Stimulated activated CD4-positive, alpha-beta T cell treated with anti-CD3 and anti-CD28 coated beads, TNF-alpha, amount 100 ng/mL, for 1 hour (primary cell): ENCODE measurements at places on chromosomes 4 and X.

- no peak for DNase-seq
These were observed 31.2 kb downstream of the MSX1 start for GRCh38 chr4:4890574-4891255.

GRCh38 chrX:49071877-49072711 lies 1.7 kb downstream of the PRAF2 start:
- DNase-seq, result no peak

GRCh38 chrX:53481093-53481492 lies 46.9 kb upstream of the HSD17B10 start:
- DNase-seq, result no peak

DNA sequence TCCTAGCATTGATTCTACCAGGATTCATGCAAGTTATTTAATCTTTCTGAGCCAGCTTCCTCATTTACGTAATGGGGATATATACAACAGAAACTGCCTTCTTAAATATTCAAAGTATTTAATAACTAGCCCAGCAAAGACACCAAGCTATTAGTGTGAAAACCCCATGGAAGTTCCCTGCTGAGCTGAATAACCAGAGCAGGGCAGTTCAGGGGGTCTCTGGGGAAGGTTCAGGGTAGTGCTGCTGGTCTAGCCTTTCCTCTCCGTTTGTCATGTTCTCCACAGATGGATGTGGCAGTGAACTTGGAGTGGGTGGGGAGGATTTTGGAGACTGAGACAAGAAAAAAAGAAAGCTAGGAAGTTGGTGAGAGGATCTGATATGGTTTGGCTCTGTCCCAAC lies 240.8 kb upstream of the TAPT1 start:
- no peak for DNase-seq

DNA sequence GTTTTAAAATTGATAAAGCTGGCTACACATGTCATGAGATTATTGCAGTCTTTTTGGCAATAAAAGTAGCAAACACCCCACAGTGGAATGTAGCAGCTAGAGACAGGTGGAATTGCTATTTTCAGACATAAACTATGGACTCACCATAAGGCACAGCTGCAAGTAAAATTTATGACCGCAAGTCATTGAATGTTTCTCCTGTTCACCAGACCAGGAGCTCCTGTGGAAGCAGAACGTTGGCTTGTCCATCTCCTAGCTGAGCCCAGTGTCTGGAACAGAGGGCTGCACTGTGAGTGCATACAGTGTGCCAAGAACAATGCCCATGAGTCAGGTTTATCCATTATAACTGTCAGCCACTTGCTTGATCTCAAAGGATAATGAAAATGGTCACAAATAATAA lies 538.2 kb downstream of the INPP4B start:
- DNase-seq, result no peak

DNA sequence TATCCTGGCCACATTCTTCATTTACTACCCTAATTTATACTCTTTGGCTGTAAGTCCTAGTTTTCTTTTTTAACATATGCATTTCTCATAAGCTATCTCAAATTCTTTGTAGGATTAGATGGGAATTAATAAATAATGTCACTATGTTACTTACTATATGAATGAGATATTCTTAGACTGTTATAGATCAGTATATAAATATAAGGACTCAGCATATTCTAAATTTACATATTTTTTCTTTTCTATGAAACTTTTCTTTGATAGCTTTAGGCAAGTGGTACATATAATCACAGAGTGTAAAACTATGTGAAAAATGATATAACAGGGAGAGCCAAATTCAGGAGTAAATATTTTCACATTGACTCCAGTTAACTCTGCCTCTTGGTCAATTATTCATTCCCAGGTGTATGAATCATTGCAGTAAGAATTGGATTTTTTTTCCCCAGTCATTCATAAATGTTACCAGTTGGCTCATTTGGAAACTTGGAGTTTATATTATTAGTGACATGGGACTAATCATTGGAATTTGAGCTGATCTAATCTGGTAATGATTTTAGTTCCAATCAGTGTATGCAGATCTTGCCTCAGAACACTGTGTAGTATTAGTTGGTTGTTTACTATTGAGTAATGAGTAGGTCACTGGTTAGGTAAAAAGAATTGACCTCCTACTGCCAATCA lies 25.3 kb downstream of the FHIP1A start:
- no peak for DNase-seq

DNA sequence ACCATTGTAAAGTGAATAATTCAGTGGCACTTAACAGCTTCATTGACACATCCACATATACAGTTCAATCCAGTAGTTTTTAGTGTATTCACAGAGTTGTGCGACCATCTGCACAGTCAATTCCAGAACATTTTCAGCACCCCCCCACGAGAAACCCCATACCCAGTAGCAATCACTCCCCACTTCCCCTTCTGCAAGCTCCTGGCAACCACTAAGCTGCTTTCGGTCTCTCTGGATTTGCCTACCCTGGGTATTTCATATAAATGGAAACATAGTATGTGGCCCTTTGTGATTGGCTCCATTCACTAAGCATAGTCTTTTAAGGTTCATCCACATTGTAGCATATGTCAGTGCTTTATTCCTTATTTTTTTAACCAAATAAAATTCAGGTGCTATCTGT lies 10.0 kb downstream of the MSL3 start:
- no peak for DNase-seq

DNA sequence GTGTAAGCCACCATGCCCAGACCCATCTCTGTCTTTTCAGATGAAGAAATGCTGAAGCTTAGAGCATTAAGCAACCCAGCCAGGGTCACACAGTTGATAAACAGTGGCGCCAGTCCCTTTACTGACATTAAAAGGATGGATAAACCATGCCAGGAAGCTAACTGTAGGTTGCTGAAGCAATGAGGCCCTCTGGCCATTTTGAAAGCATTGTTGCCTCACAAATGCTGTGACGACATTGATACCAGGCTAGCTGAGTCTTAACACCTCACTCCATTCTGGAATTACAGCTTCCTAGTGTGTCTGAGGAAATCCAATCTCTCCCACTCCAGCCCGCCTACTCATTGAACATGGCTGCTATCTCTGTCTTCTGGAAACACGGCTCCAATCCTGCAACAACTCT lies 89.7 kb downstream of the LNX1 start:
- DNase-seq, result no peak

- DNase-seq, result no peak
These were observed 262.1 kb upstream of the GPC4 start for GRCh38 chrX:133677123-133678063.

DNA sequence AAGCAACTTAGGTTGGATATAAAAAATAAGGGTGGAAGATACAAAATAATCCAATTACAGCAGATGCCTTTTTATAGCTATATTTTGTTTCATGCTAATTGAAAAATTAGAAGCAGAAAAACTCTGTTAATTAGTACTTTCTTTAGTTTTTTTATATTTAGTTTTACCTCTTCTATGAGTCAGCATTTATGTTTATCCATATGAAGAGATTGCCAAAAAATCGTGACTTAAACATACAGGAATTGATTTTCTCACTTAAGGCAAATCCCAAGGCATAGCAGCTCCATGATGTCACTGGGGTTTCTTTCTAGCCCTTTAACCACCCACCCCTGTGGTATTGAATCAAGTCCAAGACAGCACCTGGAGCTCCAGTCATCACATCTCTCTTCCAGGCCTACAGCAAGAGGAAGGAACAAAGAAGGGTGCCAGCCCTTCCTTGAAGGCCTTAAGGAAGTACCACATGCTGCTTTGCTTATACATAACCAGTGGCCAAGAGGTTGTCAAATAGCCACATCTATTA lies 365.8 kb upstream of the TENM3 start:
- no peak for DNase-seq

GRCh38 chr4:150080875-150081274 lies 2.6 kb downstream of the DCLK2 start:
- no peak for DNase-seq

GRCh38 chr4:6674500-6675149 lies 19.1 kb upstream of the S100P start:
- DNase-seq, result no peak

GRCh38 chrX:15864629-15865028 lies 10.0 kb upstream of the AP1S2 start:
- DNase-seq, result no peak

- DNase-seq, result no peak
These were observed 119.9 kb downstream of the ANK2 start for GRCh38 chr4:113169368-113169767.

DNA sequence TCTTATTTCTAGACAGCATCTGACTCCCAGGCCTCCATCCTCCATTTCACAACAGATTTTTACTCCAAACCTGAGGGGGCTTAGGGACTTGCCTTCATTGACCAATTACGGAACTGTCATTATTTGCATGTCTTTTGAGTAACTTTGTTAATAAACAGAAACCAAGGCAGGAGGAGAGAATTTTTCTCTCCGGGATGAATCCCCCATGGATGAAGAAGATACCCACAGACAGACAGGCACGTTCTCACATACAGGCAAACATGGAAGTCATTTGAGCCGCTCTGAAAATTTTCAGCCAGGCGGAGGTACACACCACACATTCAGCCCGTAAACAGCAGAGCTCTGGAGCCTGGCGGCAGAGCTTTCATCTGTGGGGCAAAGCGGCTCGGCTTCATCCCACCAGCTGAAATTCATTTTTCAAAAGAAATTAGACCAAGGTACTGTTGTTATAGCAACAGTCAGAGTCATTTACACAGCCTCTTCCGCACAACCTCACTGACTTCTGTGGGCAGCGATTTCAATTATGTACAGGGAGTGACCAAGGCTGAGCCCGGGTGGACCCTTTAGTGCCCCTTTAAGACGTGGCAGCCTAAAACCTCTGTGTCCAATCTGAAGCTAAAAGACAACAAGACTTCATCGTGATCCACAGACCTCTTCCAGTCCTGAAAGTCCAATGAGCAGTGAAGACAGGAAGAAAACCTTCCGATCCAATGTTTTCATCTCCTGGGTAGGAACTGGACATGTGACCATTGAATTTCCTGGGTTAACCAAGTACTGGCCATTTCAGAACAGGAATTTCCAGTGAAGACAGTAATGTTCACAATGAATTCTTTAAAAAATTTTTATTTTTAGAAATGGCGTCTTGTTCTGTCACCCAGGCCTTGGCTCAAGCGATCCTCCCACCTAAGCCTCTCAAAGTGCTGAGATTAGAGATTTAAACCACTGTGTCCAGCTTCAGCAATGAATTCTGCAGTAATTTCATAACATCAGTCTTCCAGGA lies 237.0 kb downstream of the MGST2 start:
- no peak for DNase-seq

GRCh38 chr4:38957261-38957815 lies 74.9 kb downstream of the TMEM156 start:
- DNase-seq, result no peak

GRCh38 chr4:107647591-107647990 lies 72.4 kb downstream of the PAPSS1 start:
- no peak for DNase-seq

DNA sequence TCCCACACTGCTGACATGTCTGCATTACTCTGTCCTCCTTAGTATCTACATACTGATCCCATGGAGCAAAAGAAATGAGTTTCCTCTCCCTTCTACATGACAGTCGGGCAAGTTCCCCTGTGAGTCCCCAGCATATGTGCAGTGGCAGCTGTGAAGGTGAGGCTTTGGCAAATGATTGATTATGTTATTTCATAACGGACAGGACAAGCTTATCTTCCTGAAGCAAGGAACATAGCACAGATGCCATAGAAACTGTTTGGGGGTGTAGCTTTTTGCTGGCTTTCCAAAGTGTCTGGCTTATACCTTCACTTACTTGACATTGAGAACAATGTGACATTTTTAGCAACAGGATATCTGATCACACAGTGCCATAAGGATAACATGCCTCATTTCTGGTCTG lies 136.8 kb upstream of the PDLIM3 start:
- DNase-seq, result no peak

DNA sequence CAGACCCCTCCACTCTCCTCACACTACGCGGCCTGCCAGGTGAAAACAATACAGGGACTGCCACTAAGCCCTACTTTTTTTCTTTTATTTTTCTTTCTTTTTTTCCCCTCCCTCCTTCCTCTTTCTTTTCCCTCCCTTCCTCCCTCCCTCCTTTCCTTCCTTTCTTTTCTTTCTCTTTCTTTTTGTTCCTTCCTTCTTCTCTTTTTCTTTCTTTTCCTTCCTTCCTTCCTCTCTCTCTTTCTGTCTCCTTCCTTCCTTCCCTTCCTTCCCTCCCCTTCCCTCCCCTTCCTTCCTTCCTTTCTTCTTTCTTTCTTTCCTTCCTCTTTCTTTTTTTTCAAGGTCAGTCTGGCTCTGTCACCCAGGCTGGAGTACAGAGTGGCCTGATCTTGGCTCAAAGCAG lies 41.9 kb downstream of the RWDD4 start:
- no peak for DNase-seq

DNA sequence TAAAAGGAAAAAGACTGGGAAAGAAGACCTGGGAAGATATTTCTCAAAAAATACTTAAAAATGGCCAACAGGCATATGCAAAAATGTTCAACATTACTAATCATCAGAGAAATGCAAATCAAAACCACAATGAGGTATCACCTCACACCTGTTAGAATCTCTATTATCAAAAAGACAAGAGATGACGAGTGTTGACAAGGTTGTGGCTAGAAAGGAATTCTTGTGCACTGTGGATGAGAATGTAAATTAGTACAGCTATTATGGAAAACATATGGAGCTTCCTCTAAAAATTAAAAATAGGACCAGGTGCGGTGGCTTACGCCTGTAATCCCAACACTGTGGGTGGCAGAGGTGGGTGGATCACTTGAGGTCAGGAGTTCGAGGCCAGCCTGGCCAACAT lies 50.0 kb downstream of the C4orf46 start:
- DNase-seq, result no peak

GRCh38 chr4:41216294-41217019 lies 2.1 kb upstream of the APBB2 start:
- DNase-seq, result no peak

GRCh38 chr4:77818602-77819403 lies at the start of gene CNOT6L:
TSS of gene CNOT6L (minus strand) at chr4:77819368. CDS start at chr4:77819308, 60 bp downstream.
- no peak for DNase-seq

DNA sequence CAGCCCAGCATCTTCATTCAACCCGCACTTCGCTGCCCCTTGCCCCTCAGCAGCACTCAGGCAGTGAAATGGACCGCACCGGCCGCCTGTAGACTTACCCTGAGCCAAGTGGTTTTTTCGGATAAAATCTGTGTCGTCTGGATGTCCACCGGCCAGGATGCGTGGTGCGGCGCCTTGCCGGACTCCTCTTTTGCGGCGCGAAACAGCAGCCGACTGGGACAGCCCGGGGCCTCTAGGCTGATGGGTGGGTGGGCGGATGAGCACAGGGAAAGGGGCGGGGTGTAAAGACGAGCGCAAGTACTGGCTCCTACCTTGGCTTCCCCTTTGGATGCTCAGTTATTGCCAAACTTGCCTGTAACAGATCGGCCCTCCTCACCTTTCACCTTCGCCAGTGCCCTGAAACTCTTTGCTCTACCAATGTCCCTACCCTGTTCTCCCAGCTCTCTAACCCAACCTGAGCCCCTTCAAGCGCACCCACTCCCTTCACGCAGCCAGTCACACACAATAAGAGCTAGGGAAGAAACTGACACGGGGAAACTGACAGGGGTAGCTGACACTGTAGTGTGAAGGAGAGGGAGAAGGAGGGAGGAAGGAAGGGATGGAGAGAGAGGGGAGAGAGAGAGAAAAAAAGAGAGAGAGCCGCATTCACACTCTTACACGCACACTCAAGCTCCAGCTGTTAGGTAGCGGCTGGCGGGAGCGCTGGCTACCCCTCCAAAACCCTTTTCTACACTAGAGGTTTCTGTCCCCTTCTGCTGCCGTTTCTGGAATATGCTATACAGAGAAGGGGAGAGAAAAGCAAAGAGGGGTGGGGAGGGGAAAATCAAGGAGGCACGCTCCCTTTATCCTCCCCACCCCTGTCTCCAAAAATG lies 559 bp downstream of the TRPC5 start:
- DNase-seq, result no peak
